ENCODE measurements at places on chromosomes 2 and 18.

- peaks cover 3% of the 10 kb centered on the region for H3K27me3 ChIP-seq
- H3K27ac ChIP-seq = peak overlapping the region; percentile 76
- H3K4me1 ChIP-seq = peaks cover 9% of the 10 kb centered on the region
- no peaks in the 10 kb centered on the region for H3K36me3 ChIP-seq
- peak overlapping the region; percentile 82 for H3K4me3 ChIP-seq
- DNase-seq = no peak
These were observed 65.0 kb downstream of the NYAP2 start for GRCh38 chr2:225464346-225465025.

DNA sequence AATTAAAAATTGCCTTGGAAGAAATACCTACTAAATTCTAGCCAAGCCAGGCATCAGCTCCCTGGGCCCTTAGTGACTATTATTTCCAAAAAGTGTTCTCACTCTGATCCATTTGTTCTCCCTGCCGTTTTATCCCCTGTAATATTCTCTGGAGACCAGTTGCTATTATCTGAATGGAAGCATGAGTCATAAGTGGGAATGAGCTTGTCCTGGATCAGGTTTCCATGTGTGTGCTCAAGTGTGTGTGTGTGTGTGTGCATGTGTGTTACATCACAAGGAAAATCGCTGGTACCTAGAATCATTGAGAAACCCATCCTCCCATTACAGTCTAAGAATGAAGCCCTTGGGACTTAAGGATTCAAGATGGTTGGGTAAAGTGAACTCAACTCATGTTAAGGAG lies 130.3 kb upstream of the CXCR4 start:
- H3K27ac ChIP-seq = peak overlapping the region; percentile 28
- no peaks in the 10 kb centered on the region for H3K36me3 ChIP-seq
- H3K4me3 ChIP-seq = no peak overlapping the region
- H3K27me3 ChIP-seq = no peaks in the 10 kb centered on the region

GRCh38 chr2:30257266-30258214 lies 26.2 kb downstream of the LBH start:
- no peaks in the 10 kb centered on the region for H3K27me3 ChIP-seq
- no peak for DNase-seq
- peak overlapping the region; percentile 73 for H3K27ac ChIP-seq
- H3K4me3 ChIP-seq = no peak overlapping the region
- peaks cover 46% of the 10 kb centered on the region for H3K36me3 ChIP-seq

DNA sequence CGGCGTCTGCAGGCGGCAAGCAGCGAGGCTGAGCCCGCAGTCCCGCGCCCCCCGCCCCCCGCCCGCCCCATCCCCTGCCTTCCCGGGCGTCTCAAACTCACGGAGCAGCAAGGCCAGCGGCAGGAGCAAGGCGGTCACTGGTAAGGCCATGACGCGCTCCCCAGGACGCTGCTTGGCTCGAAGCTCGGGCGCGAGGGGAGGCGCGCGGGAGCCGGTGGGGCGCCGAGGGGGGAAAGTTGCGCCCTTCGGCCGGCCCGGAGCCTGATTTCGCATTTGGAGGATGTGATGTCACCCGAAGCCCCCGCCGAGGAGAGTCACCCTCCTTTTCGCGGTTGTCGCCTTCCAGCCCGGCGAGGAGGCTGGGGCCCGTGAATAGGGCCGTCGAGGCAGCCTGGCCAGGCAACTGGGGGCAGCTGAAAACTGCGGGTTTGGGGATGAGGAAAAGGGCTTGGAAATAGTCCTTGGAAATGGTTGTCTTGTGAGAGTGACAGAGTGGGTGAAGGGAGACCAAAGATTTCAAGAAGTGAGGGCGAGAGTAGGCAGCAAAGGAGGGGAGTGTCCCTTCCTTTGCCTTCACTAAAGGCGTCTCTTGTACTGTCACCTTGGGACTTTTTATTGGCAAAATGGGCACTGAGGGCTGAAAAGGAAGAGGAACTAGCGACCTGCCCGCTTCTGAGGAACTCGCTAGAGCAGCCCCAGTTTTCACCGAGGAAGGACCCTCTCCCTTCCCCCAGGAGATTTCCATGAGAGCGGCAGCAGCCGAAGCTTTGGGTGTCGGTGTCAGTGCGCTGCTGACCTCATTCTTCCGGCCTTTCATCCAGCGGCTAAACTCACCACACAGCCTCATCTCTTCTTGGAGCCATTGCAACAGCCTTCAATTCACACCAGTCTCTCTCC lies at the start of gene CD8A:
Gene CD8A (minus strand): TSS at position 238 of the 897 bp plus-strand sequence. CDS start 88 bp downstream, at position 150.
- no peak within 1 kb of the TSS for H3K27ac ChIP-seq
- H3K4me3 ChIP-seq = peak within 1 kb of the TSS; percentile 81
- peaks cover 14% of the 10 kb centered on the region for H3K4me1 ChIP-seq
- peaks cover 8% of the 10 kb centered on the region for H3K36me3 ChIP-seq
- peak; percentile 18 for DNase-seq
- peaks cover 33% of the 10 kb centered on the region for H3K27me3 ChIP-seq

DNA sequence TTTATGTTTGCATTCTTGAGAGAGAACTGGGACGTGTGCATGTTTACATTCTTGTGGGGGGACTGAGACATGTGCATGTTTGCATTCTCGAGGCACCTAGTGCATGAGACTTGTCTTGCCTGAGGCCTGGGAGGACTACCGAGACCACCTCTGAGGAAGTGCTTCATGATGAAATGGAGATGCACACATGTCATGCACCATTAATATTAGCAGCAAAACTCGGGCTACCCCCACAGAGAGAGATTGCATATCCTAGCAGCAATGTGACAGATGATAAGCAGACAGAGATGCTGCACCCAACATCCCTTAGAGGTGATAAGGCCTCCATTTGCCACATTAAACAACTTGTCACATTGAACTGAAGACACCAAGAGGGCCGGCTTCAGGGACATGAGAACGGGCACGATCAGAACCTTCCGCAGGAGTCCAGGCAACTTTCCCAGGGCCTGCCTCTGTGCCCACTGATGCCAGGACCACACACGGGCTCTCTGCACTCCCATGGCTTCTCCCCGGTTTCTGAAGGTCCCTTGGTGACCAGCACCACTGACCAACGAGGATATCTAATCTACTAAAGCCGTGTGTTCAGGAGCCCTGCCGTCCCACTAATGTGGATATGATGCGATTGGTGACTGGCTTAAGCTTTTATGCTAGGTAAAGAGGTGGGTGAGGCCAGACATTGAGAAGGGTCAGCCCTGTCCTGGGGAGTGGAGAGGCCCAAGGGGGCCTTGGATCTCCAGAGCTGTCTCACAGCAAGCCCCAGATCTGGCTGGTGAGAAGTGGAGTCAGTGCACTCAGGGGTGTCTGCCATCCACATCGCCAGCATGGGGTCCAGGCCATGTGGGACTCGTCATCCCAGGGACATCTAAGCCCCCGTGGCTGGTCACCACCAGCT lies 208.3 kb downstream of the NDUFA10 start:
- H3K4me1 ChIP-seq = peaks cover 8% of the 10 kb centered on the region
- no peak overlapping the region for H3K27ac ChIP-seq
- peaks cover 19% of the 10 kb centered on the region for H3K27me3 ChIP-seq
- no peak for DNase-seq
- no peak overlapping the region for H3K4me3 ChIP-seq

DNA sequence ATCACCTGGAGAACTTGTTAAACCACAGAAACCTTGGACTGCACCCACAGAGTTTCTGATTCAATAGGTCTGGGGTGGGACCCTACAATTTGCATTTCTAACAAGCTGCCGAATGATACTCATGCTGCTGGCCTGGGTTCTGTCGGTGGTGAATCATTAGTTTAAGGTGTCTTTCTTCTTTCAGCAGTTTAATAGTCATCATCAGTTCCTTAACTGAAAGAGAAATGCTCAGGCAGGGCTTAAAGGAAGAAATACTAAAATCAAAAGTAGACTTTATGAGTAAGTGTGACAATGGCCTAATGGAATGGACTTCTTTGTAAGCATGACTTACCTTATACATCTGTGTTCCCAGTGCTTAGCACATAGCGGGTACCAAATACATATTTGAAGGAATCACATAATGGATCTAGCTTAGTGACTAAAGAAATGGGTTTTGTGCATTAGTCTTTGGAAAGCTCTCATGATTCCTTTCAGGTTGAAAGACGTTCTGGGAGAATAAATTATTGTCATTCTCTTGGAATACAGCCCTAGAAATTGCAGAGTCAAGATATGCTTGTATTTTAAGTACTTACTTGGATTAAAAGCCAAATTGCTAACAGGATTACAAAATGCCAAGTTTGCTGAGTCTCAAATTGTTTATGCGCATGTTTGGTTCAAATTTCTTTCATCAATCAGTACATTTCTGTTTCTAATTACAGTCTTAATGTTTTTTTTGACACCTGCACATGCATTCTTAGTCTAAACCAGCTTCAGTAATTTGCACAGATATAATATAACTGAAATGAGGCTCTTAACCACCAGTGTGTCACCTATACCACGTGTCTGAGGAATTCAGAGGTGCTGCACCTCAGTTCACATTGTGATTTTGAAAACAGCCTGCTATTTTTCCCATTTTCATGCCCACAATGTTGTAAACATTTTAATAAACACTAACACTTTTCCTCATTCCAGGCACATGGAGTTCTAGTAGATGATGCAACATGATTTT lies 220.3 kb upstream of the NRP2 start:
- no peak overlapping the region for H3K27ac ChIP-seq
- H3K27me3 ChIP-seq = peaks cover 12% of the 10 kb centered on the region
- no peaks in the 10 kb centered on the region for H3K36me3 ChIP-seq
- DNase-seq = no peak
- no peaks in the 10 kb centered on the region for H3K4me1 ChIP-seq
- no peak overlapping the region for H3K4me3 ChIP-seq

DNA sequence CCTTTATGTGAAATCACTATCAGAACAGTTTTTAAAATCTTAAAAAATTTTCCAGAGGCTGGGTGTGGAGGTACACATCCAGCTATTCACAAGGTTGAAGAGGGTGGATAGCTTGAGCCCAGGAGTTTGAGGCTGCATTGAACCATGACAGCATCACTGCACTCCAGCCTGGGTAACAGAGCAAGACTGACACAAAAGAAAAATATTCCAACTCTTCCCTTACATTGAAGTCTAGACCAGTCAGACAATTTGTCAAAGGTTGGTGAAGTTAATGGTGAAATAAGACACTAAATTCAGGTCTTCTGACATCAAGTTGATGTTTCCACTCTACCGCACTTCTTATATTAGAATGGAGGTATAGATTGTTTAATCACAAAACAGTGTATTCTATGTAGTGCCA lies 52.8 kb downstream of the HYCC2 start:
- no peaks in the 10 kb centered on the region for H3K4me1 ChIP-seq
- no peak overlapping the region for H3K4me3 ChIP-seq
- H3K27ac ChIP-seq = no peak overlapping the region
- DNase-seq = no peak
- peaks cover 16% of the 10 kb centered on the region for H3K36me3 ChIP-seq
- no peaks in the 10 kb centered on the region for H3K27me3 ChIP-seq

DNA sequence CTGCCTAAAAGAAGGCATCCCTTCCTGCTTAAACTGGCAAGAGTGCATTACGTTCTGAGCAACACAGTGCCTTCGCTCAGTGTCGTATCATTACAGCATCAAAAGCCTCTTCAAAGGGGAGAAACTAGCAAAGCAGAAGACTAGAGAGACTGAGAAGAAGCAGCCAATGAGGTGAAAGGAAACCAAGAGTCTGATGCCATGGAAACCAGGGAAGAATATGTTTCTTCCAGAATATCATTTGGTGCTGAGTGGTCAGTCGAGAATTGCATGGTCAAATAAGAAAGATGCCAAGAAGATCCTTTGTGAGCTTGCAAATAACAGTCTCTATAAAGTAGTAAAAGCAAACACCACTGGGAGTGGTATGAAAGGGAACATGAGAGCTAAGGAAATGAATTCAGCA lies 312.1 kb upstream of the CHST9 start:
- H3K27me3 ChIP-seq = no peaks in the 10 kb centered on the region
- no peaks in the 10 kb centered on the region for H3K4me1 ChIP-seq
- no peaks in the 10 kb centered on the region for H3K36me3 ChIP-seq
- no peak overlapping the region for H3K4me3 ChIP-seq

DNA sequence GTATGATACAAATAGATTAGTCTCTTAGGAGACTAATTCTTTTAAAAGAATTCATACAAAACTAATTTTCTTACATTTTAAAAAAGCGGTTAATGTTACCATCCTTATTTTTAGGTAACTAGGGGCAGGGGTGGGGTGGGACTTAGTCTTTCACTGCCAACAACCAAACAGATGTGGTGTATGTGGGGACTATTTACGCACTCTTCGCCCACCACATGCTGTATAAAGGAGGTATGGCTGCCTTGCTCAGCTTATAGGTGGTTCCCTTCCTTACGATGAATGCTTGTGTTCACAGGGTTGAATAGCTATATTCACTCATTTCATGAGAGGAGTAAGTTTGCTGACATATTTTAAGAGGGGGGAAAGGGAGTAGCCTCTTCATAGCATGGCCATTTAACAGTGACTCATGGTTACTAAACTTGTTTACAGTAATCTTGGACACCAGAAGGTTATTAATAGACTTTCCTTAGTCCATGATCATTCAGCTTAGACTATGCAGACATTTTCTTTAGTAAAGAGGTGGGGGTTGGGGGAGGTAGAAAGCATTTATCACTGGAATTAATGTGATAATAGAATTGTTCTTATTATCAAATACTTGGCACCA lies 61.8 kb downstream of the CAB39 start:
- H3K27me3 ChIP-seq = no peaks in the 10 kb centered on the region
- H3K36me3 ChIP-seq = peaks cover 26% of the 10 kb centered on the region
- peaks cover 19% of the 10 kb centered on the region for H3K4me1 ChIP-seq
- no peak for DNase-seq
- no peak overlapping the region for H3K27ac ChIP-seq
- H3K4me3 ChIP-seq = no peak overlapping the region

DNA sequence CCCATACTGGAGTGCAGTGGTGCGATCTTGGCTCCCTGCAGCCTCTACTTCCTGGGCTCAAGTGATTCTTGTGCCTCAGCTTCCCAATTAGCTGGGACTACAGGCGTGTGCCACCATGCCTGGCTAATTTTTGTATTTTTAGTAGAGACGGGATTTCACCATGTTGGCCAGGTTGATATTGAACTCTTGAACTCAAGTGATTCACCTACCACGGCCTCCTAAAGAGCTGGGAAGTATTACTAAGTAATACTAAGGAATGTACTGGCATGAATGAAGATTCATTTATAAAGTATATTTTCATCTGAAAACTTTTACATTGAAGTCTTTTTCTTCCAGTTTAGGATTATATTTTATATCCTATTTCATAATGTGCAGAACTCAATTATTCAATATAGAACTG lies 38.1 kb downstream of the NUP35 start:
- H3K4me1 ChIP-seq = no peaks in the 10 kb centered on the region
- no peak overlapping the region for H3K27ac ChIP-seq
- no peak overlapping the region for H3K4me3 ChIP-seq
- H3K36me3 ChIP-seq = peaks cover 38% of the 10 kb centered on the region
- no peaks in the 10 kb centered on the region for H3K27me3 ChIP-seq
- DNase-seq = no peak
